T-helper 22 cell (primary cell): ENCODE measurements at places on chromosomes 7 and 10.

GRCh38 chr10:63145782-63146181 lies 12.7 kb downstream of the NRBF2 start:
- DNase-seq, result no peak

GRCh38 chr10:77268721-77269120 lies 368.9 kb downstream of the KCNMA1 start:
- DNase-seq, result no peak

- DNase-seq, result no peak
Measured at GRCh38 chr10:73340121-73340520, 18.5 kb downstream of the CFAP70 start.

GRCh38 chr10:3813267-3813666 lies 28.3 kb upstream of the KLF6 start:
- no peak for DNase-seq

DNA sequence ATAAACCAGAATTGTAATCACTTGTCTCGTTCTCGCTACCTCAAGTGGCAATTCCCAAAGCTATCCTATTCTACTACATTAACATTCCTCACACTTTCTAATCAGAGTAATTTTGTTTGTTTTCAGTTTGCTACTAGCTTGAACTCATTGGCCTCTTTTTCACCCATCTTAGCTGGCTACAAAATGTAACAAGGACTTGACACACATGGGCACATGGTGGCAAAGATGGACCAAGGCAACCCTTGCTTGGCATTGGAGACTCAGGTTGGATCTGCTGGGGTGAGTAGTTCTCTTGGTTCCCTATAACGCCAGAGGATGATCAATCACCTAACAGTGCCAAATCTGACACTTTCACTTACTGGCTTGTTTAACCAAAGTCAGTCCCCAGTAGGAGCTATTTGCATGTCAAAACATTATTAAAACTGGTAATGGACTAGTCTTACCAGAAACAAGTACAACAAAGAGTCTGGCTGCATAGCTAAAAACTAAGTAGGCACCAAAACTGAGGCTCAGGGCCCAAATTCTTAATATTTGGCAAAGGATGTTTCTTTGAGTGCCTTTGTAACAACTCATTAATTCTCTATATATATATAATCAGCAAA lies 1.9 kb downstream of the USP6NL start:
- DNase-seq, result no peak

DNA sequence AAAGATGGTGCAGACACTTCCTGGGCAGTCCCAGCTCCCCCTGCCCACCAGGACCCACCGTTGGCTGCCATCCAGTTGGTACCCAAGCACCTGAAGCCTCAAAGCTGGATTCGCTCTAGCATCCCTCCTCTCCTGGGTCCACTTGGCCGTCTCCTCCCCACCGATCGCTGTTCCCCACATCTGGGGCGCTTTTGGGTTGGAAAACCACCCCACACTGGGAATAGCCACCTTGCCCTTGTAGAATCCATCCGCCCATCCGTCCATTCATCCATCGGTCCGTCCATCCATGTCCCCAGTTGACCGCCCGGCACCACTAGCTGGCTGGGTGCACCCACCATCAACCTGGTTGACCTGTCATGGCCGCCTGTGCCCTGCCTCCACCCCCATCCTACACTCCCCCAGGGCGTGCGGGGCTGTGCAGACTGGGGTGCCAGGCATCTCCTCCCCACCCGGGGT lies 14.5 kb upstream of the LIMK1 start:
- no peak for DNase-seq

DNA sequence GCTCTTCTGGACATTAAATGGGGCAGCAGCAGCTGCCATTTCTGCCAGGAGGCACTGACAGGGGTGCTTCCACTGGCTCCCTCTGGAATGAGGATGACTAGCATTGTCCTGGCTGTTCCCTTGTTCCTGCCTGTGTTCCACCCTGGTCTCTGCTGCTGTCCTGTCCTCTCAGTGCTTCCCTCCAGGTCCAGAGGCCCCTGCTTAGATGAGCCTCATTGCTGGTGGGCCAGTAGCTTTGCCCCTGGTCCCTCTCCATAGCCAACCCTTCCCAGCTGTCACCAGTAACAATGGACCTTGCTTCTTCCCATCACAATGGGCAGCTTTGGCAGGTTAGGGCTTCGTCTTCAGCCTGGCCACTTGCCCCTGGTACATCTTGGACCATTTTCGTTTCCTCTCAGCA lies 561.1 kb downstream of the TCERG1L start:
- DNase-seq, result no peak

DNA sequence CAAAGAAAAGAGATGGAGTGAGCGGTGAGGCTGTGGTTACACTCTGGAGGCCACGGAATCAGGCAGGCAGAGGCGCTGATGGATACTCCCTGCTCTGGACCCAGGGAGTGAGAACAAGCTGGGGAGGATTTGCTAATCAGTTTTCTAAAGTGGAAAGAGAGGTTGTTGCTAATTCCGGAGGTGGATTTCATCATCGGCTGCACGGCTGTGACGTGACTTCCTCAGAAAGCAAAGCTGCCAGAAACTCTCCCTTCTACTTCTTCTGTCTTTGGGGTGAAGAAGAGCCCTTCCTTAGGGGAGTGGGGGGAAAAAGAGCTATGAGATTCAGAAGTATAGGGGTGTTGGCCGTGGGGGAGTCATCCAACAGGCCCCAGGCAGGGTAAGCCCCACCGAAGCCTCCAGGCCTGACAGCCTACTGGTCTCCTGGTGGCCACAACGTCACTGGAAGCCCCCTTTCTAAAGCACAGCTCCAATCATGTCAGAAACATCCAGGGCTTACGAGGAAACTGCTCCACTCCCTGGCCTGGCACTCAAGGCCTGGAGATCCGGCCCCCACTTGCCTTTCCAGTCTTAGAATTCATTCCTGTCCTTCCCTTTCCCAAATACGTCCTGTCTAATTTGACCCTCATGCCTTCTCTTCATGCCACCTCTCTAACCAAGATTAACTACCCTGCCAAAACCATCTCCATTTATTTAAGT lies 114.5 kb downstream of the HIP1 start:
- no peak for DNase-seq

- no peak for DNase-seq
Measured at GRCh38 chr7:114345494-114345893, 69.1 kb upstream of the FOXP2 start.

GRCh38 chr7:977326-978048 lies 2.1 kb upstream of the COX19 start:
- DNase-seq, result no peak

GRCh38 chr7:48525736-48526732 lies 354.8 kb downstream of the ABCA13 start:
- no peak for DNase-seq

DNA sequence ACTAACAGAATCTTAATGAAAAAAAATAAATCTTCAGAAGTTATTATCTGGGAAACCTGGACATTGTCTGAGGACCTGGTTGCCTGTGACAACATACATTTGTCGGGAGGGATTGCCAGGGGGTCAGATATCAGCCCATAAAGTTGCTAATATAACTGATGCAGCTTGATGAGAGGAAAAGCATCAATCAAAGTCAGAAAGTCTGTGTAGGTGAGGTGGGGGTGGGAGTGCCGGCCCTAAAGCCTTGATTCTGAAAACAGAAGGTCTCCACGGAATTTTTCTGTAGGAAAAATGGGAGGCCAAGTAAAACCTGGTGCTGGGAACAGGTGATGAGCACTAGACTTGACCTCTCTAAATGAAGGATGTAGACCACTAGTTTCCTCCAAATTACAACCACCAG lies 281.8 kb downstream of the FGFR2 start:
- no peak for DNase-seq

DNA sequence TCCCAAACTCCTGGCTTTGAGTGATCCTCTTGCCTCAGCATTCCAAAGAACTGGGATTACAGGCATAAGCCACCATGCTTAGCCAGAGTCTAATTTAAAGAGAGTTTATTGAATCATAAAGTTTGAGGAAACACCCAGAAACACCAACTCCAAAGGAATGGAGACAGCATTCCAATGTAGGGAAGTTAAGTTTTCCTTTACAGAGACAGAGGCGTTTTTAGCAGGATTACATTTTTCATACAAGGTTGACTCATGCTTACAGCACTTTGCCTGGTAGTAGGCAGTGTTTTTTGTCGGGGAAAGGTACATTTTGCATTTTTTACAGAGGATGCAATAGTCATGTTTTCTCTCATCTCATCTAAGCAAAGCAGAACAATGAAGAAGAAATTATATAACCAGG lies 18.9 kb upstream of the OPN4 start:
- no peak for DNase-seq

DNA sequence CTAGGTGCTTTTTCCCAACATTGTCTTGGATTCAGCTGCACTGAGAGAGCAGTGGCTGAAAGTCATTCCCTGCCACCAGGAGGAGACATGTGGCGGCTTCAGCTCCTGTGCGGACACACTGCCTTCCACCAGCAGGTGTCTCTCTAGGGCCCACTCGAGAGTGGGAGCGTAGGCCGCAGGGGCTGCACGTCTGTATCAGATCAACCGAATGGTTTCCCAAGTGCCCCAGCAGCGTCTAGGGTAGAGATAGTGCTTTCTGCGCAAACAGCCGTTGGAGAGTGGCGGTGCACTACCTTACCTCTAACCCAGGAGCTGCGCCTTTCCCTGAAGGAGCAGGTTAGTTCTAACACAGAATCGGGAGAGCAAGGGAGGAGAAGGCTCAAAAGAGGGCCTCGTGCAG lies 31.7 kb downstream of the PAPOLB start:
- DNase-seq, result no peak

DNA sequence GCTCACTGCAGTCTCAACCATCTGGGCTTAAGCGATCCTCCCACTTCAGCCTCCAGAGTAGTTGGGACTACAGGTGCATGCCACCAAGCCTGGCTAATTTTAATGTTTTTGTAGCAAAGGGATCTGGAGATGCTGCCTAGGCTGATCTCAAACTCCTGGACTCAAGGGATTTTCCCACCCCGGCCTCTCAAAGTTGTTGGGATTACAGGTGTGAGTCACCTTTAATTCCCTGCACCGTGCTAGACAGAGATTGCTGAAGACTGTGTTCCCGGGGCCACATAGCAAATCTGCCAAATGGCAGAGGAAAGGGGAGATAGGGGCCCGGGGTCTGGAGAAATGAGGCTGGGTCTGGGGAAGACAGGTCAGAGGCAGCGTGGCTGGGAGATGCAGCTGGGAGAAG lies 20.6 kb upstream of the PSMG3 start:
- DNase-seq, result no peak

DNA sequence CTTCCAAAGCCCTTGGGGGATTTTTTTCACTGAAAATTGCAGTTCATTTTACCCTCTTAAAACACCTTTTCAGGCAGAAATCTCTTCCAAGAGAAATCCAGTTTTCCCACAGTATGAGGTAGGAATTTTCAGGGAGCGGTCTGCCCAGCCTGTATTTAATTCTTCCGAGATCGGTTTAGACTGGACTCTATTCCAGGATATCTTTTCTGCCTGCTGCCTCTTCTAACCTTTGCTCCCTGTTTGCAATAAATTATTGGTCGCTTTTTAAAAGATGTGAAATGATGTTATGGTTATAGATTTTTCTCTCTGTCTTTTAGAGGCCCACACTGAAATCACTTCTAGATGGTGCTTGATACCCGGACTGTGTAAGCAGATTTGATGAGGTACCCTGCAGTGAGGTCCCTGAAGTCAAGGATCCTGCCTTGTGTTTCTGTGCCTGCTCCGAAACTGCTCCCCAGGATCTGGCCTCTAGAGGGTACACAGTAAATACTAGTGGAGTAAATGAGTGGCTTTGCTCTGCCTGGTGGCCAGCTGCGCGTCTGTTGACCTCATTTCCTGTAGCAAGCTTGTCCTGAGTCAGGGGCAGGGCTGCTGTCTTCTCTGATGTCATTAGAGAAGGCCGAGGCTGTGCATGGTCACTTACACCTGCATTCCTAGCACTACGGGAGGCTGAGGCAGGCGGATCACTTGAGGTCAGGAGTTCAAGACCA lies 191.6 kb downstream of the FANK1 start:
- no peak for DNase-seq

DNA sequence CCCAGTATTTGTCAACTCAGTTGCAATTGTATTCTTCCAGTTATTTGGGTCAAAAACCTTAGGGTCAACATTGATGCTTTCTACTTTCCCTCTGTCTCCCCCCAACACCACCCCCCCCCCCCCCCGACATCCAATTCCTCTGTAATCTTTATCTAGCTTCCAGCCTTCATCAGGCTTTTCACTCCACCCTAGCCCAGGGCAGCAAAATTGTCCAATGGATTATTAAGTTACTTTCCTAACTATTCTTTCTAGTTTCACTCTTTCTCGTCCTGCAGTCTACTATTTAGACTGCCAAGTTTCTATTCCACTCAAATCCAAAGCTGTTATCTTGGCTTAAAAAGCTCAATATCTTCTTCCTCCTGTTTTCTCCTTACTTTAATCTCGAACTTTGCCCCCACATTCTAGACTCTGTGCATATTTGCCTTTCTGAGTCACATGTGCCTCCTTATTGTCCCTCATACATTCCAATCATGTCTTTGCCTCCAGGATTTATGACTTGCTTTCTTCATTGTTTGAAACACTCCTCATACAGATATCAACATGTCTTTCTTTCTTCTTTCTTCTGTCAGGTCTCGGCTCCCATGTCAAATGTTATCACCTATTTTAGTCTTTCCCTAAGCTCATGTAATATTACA lies 196.6 kb upstream of the TMEM196 start:
- no peak for DNase-seq

DNA sequence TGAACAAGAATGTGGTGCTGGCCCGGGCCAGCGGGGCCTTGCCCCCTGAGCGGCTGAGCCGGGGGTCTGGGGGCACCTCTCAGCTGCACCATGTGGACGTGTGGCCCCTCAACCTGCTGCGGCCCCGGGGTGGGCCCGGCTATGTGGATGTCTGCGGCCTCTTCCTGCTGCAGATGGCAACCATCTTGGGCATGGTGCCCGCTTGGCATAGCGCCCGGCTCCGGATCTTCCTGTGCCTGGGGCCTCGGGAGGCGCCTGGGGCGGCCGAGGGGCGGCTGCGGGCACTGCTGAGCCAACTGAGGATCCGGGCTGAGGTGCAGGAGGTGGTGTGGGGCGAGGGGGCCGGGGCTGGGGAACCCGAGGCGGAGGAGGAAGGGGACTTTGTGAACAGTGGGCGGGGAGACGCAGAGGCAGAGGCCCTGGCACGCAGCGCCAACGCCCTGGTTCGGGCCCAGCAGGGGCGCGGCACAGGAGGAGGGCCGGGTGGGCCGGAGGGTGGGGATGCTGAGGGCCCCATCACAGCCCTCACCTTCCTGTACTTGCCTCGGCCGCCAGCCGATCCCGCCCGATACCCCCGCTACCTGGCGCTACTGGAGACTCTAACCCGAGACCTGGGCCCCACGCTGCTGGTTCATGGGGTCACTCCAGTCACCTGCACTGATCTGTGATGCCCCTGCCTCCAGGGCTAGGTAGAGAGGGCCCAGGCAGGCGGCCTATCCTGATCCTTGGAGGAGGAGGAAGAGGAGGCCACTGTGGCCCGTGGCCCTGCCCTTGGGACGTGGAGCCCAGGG lies 1.1 kb upstream of the TRIP6 start:
- DNase-seq, result no peak

- DNase-seq, result no peak
Measured at GRCh38 chr7:1748076-1748838, 78.2 kb downstream of the ELFN1 start.

DNA sequence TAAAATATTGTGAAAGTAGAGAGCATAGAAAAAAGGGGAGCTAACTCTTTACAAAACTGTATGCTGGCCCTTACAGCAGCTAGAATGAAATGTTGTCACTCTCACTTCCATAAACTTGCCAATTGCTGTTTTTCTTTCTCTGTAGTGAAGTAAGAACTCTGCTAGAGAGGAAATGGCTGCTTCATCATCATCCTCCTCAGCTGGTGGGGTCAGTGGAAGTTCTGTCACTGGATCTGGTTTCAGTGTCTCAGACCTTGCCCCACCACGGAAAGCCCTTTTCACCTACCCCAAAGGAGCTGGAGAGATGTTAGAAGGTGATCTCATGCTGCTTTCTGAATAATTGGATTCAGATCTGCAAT lies 7.6 kb upstream of the ASCC1 start:
- DNase-seq, result no peak

- DNase-seq, result no peak
Measured at GRCh38 chr10:14092799-14093198, 237.9 kb downstream of the FRMD4A start.
